CD4-positive, alpha-beta T cell treated with Interleukin-17A for 4 hours (primary cell): ENCODE measurements at places on chromosomes 1 and 21.
A peak's percentile ranks its signal among the peaks of the same experiment; 100 is the strongest.

- no peak for DNase-seq
Measured at GRCh38 chr1:97207868-97208267, 486.3 kb downstream of the PTBP2 start.

- DNase-seq, result no peak
Measured at GRCh38 chr1:43348343-43348808, 10.4 kb upstream of the CDC20 start.

DNA sequence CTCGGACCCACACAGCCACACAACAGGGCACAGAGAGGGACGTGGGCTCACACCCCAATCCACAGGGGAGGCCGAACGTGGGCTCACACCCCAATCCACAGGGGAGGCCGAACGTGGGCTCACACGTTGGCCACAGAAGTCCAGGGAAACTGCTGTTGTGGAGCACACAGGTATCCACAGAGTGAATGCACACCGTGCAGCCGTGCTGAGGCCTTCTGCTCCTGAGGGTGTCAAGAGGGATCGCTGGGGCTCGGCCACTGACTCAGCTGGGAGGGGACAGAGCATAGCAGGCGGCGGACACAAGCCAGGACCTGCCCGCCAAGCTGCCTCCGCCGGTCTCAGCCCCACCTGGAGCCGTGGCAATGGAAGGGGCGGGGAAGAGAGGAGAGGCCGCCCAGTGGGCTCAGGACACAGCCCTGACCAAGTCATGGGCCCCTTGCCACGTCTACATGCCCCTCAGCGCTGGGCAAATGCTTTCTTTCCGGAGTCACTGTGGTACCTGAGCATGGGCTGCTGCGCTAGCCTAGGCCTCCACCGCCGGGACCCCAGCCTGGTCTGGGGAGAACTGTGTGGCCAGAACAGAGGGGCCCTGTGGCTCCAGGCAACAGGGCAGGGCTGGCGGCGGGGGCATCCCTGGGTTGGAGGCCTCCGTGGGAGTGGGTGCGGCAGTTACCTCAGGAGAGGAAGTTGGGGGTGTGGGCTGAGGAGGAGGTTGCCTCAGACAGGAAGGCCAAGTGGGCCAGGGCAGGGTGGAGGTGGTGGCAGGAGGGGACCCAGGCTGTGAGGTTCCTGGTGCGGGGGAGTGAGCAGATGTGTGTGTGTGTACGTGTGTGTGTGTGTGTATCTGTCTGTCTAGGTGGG, 1.2 kb downstream of the SYTL1 start:
- DNase-seq, result peak; percentile 88

DNA sequence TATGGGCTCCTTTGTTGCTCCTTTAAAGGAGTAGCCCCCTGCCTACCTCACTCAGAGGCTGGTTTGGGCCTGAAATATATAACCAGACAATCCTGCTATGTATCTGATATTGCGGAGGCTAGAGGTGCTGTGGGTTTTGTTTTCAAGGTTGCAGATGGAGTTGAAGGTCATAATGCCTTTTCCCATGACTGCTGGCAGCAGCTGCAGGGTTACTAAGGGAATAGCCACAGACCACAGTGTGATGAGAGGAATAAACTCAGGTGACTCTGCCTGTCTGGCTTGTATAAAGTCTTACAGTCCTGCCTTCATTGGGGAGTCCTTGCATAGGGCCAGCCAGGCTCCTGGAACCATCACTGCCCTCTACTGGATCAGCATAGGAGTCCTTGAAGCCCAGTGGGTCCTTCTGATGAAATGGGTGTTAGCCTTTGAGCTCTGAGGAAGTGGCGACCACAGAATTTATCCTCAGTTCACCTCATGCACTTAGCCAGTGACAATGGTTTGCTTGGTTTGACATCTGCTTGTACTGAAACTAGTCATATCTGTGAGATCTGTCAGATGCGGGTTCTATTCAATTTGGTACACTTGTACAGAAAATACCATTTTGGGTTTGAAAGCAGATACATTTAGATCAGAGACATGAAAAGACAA, 174.4 kb upstream of the HMCN1 start:
- peak; percentile 53 for DNase-seq

DNA sequence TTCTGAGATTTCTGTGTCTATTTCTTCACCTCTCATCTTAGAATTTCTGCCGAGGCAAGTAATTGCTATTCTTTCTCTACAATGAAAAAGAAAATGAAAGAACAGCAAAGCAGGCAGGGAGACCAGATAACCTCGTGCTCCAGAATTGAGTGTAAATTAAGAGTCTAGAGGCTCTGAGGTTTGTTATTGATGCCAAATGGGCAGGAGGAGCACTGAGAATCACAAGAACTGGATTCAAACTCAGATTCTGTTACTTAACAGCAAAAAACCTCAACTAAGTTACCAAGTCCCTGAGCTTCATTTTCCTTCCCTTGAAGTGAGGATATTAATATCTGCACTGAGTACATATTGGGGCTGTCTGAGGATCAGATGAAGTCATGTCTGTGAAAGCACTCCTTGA, 5.5 kb upstream of the DDR2 start:
- no peak for DNase-seq

- DNase-seq, result no peak
Measured at GRCh38 chr1:110876748-110877341, 3.9 kb downstream of the CD53 start.

DNA sequence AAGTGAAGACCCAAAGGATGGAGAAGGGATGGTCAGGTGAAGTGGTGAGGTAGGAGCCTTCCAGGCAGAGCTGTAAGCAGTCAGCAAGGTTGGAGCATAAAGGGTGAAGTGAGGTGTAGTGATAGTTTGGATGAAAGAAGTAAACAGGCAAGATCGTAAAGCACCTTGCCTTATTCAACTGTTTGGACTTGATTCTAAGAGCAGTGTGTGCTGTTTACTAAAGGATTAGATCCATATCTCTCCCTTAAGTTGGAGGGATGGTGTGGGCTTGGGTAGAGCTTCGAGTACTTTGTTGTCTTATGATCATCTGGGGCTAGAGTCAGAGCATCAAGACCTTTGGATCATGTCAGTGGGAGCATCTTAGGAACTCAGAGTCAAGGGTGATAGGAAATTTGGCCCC, 39.8 kb upstream of the CD34 start:
- no peak for DNase-seq

GRCh38 chr1:29245261-29245660, 8.9 kb downstream of the PTPRU start:
- DNase-seq, result no peak

DNA sequence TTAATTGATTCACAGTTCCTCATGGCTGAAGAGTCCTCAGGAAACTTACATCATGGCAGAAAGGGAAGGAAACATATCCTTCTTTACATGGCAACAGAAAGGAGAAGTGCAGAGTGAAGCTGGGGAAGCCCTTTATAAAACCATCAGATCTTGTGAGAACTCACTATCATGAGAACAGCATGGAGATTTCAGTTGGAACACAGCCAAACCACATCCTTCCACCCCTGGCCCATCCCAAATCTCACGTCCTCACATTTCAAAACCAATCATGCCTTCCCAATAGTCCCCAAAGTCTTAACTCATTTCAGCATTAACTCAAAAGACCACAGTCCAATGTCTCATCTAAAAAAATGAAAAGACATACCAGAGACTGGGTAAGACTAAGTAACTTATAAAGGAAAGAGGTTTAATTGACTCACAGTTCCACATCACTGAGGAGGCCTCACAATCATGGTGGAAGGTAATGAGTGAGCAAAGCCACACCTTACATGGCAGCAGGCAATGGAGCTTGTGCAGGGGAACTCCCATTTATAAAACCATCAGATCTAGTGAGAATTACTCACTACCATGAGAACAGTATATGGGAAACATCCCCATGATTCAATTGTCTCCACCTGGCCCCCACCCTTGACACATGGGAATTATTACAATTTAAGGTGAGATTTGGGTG, 105.2 kb downstream of the MRPL39 start:
- no peak for DNase-seq

- DNase-seq, result peak; percentile 47
Measured at GRCh38 chr1:223363057-223363855, 720 bp downstream of the SUSD4 start.

GRCh38 chr1:57192222-57192621, 226.4 kb upstream of the C8B start:
- DNase-seq, result no peak

GRCh38 chr1:183126000-183126366, 60.1 kb upstream of the LAMC2 start:
- DNase-seq, result no peak

DNA sequence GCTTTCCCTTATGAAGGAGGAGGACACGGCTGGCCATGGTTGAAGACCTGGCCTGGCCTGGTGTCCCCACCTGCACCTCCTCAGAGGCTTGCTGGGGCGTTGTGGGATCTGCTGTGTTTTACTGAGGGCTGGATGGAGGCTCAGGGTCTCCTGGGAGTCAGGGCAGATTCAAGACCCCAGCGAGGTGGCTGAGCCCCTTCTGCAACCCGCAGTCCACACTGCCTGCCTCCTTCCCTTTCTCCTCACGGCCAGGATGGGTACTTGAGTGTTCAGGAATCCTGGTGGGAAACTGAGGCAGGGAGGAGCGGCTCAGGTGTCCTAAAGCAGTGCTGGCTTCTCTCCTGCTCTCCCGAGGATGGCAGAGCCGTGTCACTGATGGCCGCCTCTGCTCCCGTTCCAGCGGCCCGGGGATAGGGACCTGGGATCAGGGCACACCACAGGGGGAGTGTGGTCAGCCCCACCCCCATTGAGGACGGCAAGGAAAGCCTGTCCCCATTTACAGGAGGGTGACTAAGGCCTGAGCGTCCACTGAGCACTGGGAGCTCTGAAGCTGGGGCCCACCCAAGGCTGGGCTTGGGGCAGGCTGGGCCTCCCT, 47.5 kb downstream of the TRPM2 start:
- DNase-seq, result no peak

- DNase-seq, result no peak
Measured at GRCh38 chr1:55318116-55318817, 103.1 kb upstream of the USP24 start.

DNA sequence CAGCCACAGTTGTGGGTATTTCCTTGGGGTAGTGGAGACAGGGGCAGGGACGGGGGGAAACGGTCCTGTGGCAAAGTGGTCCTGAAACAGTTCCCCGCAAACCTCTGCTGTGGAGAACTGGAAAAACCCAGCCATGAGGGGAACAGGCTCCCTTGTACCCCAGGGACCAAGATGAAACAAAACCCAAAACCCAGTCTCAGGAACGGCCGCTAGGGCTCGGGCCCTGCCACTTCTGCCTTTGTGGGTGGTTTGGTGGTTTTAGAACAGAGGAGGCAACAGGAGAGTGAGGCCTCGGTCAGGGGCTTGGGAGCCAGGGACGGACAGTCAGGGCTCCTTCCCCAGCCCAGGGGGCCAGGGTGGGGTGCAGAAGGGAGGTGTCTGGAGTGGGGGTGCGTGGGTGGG, 24.8 kb upstream of the EDN2 start:
- DNase-seq, result no peak

DNA sequence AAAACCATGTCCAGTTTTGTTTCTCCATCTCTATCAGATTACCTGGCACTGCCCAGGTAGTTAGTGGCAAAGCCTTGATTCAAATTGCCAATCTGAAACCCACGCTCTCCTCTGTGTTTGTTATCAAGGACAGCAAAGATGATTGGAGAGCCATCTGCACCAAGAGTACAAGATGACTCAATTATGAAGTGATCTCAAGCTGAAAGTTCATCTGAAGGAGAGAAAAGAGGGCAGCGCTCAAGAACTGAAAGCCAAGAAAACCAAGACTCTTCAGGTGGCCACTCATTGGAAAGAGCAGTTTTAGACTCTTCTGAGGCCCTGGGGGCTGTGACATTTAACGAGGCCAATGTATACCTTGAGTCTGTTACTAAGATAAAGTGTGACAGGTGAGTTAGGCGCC, 13.8 kb downstream of the RXRG start:
- no peak for DNase-seq

GRCh38 chr1:240031414-240031813, 60.3 kb upstream of the FMN2 start:
- no peak for DNase-seq

GRCh38 chr1:85581802-85582686, 1.5 kb downstream of the CCN1 start:
- no peak for DNase-seq

- DNase-seq, result no peak
Measured at GRCh38 chr1:182621906-182622305, 17.7 kb upstream of the RGS16 start.

- DNase-seq, result no peak
Measured at GRCh38 chr1:92307980-92308379, 9.1 kb downstream of the RPAP2 start.

DNA sequence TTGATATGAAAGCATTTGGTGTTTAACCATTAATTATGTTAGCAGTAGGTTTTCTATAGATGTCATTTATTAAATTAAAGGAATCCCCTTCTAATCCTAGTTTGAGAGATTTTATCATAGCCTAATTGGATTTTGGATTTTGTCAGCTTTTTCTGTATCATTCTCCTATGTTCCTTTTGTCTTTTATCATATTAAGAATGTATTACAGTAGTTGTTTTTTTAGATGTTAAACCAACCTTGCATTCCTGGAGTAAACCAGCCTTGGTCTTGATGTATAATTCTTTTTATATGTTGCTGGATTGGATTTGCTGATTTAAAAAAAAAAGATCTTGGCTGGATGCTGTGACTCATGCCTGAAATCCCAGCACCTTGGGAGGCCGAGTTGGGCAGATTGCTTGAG, 5.6 kb downstream of the SETDB1 start:
- no peak for DNase-seq

- no peak for DNase-seq
Measured at GRCh38 chr21:16073586-16073985, 343.8 kb downstream of the USP25 start.

DNA sequence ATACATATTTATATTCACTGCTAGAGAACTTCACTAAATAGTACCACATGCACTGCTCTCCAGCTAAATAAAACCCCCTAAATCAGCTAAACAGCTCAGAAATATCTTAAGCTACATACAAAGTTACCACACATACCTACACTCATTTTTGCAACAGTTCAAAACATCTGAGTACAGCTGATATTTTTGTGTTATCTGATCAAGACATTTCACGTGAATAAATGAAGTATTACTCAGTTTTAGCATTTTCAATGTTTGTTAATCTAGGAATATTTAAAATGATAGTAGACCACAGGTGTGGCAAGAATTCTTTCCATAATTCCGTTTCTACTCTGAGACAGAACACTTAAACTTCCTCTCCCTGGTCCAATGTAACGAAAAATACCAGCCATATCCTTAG, 20.8 kb downstream of the EVI5 start:
- no peak for DNase-seq

DNA sequence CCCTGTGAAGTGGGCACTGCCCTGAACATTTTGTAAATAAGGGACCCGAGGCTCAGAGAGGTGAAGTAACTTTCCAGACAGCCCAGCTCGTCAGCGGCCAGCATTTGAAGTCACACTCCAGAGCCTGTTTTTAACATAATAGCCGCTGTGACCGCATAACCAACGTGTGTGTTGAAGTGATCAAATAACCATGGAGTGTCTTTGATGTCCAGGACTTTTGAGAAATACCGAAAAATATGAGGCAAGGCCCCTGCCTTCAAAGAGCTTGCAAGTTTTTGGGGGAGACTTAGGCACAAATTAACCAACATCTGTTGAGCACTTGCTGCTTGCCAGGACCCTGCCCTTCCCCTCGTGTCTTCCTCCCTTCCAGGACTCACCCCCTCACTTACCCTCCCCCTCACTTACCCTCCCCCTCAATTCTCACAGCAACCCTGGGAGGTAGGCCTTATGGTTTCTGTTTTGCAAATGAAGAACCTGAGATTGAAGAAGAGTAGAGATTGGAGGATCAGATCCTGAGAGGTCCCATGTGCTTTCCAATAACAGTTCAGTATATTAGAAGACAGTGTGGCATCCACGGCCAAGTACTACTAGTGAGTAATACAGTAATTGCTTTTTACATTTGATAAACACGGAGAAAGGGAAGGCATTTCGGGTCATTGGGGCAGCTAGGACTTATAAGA, 1.3 kb upstream of the SLC16A1 start:
- DNase-seq, result peak; percentile 39
